ENCODE measurements at places on chromosomes 7 and 10.
A peak's percentile ranks its signal among the peaks of the same experiment; 100 is the strongest.

DNA sequence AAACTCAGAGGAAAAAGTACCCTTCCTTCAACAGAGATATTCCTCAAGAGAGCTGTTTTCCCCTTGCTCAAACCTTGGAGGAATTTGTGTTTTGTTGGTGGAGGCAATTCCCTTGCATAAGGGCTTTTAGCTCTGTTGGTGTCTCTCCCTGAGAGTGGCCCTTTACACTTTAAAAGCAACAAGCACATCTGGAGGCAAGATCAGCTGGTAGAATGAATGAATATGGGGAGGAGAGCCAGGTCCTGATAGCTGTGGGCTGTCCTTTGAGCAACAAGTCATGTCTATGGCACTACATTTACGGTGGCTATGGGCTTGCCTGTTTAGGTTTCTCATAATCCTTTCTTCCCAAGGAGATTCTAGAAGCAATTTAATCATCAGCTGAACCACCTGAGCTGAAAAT, 384.0 kb downstream of the SORCS3 start:
- DNase-seq: no peak

- DNase-seq: no peak
Observed at GRCh38 chr10:124142960-124143359, 49.6 kb upstream of the CHST15 start.

DNA sequence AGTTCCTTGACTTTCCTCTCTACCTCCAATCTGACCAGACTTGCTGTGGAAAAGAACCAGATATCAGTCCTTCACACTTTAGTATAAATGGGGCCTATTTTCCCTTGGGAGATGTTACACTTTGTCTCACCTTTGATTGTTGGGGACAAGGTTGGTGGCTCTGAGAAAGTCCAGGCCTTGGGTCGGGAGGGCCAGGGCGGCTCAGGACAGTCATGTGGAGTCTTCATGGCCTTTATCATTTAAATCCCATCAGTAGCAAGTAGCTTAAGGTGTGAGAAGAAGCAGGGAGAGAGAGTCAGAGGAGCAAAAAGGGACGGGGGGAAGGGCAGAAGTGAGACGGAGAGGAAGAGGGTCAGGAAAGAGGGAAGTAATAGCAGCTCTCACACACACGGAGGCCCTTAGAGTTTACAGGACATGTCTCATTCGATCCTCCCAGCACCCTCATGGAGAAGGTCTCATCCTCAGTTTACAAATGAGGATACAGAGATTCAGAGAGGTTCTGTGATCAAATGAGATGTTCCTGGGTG, 40.5 kb downstream of the TBATA start:
- no peak for DNase-seq

GRCh38 chr7:74027683-74028320, at the start of gene ELN:
Gene ELN, plus strand, starts transcription at chr7:74028173. Its CDS starts 15 bp downstream, at chr7:74028188.
- peak; percentile 61 for DNase-seq

DNA sequence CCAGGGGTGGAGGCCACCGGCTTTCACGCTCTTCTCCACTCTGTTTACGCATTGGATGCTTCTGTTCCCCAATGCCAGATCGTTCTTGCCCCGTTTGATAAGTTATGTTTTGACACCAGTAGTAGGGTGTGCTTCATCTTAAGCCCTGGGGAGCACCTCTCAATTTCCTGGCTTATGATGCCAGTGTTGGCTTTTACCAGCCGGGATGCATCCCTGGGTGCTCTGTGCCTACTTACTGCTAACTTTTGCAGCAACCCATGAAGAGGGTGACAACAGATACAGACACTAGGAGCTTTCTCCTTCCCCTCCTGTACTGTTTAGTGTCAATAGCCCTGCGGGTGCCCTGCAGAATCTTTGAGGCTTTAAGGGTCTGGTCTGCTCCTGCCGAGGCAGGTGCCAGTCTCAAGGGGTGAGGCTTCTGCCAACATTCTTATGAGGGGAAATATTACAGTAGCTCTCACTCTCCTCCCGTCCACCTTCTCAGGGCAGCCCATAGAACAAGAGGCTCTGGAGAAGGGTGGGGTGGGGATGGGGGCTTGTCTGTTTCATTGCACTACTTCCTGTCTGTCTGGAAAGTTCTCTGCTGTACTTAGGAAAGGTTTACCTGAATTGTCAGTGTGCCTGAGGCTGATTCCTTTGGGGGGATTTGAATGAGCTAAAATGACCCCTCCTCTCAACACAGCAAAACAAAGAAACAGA, 23.3 kb downstream of the ADCY1 start:
- no peak for DNase-seq

DNA sequence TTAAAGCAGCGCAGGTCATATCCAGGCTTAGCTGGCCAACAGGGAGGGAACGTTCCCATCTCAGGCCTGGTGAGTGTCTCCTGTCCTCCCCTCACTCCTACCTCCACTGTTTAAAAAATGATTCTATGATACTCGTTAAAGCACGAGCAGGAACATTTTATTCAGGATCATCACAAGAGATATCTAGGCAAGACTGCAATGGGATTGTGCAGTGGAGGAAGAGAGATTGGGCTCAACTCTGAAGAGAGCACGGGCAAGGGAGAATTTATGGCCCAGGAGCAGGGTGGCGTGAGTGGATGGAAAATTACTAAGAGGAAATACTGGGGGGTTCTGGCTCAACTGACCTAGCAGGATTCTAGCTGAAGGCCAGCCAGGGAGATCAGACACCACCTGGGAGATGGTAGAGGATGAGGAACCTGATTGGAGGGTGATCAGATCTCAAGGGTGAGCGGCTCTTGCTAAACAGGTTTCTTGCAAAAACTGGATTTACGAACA, 9.0 kb upstream of the HSPB1 start:
- DNase-seq: no peak

GRCh38 chr7:119392-120163, 72.8 kb upstream of the FAM20C start:
- no peak for DNase-seq

DNA sequence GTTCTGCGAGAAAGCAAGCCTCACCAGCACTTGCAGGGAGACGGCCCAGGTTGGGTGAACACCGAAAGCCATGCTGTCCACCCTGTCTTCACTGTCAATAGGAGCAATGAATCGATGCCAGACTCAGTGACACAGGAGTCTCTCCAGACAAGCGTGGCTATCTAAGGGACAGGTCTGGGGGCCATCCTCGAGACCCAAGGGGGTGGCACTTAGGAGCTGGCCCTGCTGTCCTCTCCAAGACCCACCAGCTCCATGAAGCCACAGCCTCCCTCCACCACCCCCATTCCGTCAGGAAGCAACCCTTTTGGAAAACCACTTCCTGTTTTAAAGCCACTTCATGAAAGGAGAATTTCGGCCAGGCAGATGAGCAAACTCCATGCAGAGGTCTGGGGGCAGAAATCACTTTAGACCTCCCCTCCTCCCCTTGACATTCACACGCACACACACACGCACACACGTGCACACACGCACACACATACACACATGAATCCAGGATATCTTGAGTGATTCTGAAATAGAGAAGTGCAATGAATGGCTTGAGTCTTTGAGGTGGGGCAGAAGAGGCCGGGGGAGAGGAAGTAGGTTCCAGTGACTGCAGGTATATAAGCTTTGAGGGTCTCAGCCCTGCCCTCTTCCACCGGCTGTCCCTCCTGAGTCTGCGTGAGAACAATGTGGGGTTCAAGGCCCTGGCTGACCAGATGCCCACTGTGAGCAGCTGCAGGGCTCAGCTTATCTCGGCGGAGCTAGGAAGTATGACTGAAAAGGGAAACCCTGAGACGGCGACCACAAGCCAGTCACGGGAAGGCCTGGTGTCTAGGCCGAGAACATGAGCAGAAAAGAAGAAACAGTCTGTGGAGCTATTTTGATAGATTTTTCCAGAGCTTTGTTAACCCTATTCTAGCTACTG, 25.0 kb downstream of the RGS10 start:
- no peak for DNase-seq

DNA sequence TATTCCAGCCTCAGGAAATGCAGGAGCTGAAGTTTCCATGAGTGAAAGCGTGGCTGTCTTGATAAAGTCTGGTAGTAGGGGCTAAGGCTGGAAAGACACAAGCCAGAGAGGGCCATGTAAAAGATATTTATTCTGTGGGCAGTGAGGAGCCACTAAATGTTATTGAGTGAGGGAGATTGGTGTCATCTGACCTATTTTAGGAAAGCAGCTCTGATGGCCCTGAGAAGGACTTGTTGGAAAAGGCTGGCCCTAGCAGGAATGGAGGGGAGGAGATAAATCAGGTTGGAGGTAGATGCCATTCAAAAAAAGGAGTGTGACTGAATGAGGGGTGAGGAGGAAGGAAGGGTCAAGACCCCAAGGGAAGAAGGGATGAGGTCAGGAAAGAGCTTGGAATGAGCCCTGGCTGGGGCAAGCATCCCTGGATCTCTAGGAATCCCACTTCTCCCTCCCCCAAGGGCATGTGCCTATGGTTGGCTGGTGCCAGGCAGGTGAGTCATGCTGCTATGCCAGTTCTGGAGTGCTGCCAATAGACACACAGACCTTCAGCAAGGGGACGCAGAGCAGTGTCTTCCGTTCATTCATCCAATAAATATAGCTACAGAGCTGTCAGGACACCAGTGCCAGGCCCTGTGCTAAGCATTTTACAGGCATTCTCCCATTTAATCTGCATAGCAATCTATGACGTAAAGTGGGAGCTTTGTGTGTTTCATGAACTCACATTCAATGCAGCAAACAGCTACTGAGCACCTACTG, 2.0 kb downstream of the ANKRD2 start:
- DNase-seq: no peak

DNA sequence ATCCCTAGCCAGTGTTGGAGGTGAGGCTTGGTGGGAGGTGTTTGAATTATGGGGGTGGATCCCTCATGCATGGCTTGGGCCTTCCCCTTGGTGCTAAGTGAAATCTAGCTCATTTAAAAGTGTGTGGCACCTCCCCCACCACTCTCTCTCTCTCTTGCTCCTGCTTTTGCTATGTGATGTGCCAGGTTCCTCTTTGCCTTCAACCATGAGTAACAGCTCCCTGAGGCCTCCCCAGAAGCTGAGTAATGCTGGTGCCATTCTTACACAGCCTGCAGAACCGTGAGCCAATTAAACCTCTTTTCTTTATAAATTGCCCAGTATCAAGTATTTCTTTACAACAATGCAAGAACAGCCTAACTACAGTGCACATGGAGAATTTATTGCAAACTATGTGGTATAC, 188.8 kb upstream of the POT1 start:
- DNase-seq: no peak

GRCh38 chr10:63515002-63515763, 6.0 kb upstream of the REEP3 start:
- no peak for DNase-seq

- DNase-seq: no peak
Observed at GRCh38 chr10:101969412-101969922, 86.5 kb downstream of the ARMH3 start.

- no peak for DNase-seq
Observed at GRCh38 chr7:42445691-42446090, 208.7 kb upstream of the GLI3 start.

DNA sequence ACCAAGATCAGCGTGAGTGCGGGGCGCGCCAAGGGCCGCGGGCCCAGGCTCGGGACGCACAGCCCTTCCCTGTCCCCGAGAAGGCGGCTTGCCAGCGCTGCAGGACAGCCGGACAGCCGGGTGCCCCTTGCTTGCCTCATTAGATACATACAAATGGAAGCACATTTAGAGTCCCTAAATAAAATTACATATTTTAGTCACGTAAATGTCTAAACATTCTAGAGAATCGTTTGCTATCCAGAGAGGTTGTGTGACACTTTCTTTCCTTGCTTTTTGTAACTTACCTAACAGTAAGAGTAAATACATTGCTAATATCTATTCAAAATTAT, 4.8 kb downstream of the VSTM2A start:
- no peak for DNase-seq

DNA sequence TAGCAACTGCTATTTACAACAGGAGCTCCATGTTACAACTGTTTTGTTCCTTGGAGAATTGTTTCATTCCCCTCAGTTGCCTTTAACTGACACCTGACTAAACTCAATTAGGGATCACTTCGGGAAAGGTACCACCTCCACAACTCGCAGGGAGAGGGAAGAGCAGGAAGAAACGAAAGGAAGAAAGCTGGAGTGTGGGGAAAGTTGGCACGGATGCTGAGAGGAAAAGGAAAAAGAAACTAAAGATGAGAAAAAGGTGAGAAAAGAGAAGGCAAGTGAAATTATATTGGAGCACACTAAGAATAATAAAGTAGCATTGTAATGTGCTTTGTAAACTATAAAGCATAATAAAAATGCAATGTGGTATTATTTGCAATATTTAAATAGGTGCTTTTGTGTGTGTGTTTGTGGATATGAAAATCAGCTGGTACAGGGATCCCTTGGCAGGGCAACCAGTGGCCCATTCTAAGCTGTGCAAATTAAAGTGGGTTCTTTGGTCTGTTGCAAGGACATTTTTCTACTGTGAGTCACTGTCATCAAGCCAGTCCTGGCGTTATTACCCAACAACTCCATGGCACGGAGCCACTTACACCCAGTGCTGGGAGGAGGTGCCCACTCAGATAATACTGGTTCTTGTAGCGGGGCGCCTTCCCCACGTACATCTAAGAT, 45.9 kb downstream of the HIPK2 start:
- no peak for DNase-seq

GRCh38 chr7:149245744-149246143, 6.3 kb downstream of the ZNF212 start:
- DNase-seq: no peak

DNA sequence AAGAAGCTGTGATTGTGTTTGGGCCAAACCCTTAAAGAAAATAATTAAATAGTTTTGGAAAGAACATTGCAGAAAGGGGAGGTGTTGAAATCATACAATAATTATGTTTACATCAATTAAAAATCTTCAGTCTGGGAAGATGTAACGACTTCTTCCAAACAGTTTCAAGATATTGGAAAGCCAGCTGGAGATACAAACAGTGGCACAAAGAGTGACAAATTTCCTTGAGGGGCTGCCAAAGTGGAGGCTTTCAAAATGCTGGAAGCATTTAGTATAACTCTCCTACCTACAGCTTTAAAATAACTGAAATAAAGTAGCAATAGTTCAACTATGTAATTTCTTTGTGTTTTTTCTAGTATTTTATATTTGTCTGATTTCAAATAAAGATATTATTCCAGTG, 405.0 kb downstream of the DNAJB9 start:
- DNase-seq: no peak

DNA sequence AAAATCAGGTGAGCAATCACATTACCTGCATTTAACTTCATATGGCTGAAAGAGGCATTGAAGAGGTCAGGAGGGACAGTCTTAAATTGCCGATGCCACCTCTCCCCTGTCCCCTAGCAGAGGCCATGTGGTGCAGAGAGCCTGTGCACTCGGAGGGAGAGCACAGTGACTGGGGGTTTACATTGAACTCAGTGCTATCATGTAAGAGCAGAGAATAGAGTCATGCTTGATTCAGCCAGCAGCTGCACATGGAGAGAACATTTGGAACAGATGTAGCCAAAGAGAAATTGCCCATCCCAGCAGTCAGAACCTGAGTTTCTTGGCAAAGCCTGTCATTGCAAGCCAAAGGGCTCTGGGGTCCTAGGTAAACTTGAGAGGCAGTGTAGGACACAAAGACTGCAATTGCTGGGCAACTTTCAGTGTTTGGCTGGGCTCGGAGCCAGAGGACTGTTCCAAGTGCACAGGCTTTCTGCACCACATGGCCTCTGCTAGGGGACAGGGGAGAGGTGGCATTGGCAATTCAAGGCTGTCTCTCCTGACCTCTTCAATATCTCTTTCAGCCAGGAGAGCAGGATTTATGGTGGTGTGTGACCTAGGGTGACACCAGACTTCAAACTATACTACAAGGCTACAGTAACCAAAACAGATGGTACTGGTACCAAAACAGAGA, 267.1 kb downstream of the REEP3 start:
- DNase-seq: no peak

Measured in NCI-H1417 (cell line).